ENCODE measurements at places on chromosomes 1 and 21.
A peak's percentile ranks its signal among the peaks of the same experiment; 100 is the strongest.

DNA sequence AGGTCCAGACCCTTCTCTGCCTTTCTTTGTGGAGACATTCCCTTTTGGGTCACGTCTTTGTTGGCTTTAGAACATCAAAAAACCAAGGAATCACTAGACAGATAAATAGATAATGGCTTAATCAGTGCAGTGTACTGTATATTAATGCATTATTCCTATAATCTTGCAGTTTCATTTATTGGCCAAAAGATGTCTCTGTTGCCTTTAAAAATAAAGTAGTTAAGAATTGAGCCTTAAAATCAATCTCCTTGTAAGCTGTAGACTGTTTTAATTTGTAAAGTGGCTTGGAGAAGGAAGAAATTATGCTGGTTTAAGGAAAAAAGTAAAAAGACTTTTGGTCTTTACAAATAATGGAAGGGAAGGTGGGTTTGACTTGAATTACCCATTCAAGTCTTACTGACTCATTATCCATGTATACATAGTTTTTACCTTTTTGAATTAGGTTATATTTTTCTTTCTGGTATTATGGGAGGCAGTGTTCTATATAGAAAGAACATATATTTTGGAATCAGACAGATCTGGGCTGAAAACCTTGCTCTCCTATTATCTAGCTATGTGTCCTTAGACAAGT lies 84.6 kb downstream of the VPS13D start:
- no peaks in the 10 kb centered on the region for H3K4me1 ChIP-seq
- H3K36me3 ChIP-seq = no peaks in the 10 kb centered on the region
- peak; percentile 18 for DNase-seq
- no peaks in the 10 kb centered on the region for H3K27me3 ChIP-seq
- no peak overlapping the region for H3K4me3 ChIP-seq

DNA sequence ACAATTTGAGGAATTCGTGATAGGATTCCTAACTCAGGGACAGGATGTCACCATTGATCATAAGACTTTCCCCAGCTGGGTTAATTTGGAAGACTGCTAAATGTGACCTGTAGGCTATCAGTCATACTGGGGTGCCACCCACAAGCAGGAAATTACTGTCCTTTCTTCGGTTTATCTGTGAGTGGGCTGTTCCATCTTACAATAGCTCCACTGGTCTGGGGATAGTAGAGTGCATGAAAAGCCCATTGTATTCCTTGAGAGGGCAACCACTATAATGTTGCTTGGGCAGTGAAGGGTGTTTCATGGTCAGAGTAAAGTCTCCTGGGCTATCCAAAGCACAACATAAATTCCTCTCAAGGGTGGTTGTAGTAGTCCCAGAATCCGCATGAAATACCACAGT lies 1523.0 kb upstream of the B3GALT2 start:
- H3K36me3 ChIP-seq = no peaks in the 10 kb centered on the region
- no peaks in the 10 kb centered on the region for H3K27me3 ChIP-seq

DNA sequence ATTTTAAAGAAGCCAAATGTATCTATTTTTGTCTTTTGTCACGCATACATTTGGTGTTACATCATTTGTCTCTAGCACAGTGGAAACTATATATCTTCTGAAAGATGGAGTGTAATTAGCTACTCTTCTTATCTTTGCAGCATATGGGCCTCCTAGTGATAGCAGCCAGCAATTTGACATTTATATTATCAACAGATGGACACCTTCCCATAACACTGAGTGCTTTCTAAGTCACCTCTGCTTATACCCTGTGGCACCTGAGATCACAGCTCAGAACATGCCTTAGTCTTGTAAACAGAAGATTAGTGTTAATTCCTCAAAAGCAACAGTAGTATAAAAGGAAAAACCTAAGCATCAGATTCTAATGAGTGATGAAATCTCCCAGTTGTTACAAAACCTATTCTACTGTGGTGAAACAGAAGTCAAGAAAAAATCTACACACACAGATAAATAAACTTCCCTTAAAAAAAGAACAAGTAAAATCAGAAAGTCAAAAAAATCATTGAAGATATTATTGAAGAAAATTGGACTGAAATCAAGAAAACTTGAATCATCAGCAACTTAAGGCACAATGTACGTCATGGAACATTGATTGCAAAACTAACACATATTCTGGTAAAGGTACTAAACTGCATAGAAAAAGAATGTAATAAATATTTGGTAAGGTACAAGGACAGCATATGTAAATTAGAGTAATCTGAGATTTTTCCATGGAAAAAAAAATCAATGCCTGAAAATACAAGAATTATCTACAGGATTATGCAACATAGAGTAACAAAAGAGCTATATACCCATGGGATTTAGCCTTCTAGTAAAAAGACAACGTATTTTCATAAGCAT lies 61.7 kb downstream of the KCNT2 start:
- no peak overlapping the region for H3K27ac ChIP-seq
- no peaks in the 10 kb centered on the region for H3K36me3 ChIP-seq
- H3K4me3 ChIP-seq = no peak overlapping the region
- DNase-seq = no peak

GRCh38 chr1:23426828-23427227 lies 2.3 kb upstream of the TCEA3 start:
- H3K27me3 ChIP-seq = peaks cover 36% of the 10 kb centered on the region
- no peak overlapping the region for H3K4me3 ChIP-seq
- H3K4me1 ChIP-seq = no peaks in the 10 kb centered on the region
- no peak overlapping the region for H3K27ac ChIP-seq
- no peak for DNase-seq

DNA sequence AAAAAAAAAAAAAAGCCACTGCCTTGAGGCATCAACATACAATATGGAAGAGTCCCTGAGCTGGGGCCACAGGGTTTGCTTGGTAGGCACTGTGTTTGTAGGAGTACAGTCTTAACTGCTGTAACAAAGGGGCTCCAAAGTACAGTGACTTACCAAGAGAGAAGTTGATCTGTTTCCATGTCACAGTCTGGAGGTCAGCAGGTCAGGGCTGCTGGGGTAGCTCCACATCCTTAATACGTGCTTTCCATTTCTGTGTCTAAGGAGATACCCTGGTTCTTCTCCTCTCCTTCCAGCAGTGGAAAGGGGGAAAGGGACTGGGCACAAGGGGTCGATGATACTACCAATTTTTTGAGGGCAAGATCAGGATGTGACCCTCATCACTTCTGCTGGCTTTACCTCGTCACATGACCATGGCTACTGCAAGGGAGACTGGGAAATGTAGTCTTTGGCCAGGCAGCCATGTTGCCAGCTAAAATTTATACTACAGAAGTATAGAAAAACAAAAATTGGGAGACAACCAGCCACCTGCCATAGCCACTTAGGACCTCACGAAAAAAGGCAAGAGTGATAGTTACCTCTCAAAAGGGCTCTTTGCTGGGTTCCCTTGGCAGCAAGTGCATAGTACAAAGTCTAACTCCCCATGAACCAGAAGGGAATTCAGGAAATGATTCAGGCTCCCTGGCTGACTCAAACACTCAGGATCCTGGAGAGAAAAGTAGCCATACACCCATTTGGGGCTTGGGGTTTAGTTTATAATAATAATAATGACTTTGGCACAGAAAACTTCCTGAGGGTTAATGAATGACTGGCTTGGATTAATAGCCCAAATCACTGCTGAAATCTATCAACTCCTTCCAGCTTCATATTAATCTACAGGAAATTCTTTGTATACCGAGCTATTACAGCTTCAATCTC lies 52.7 kb upstream of the ATP5PO start:
- no peak for DNase-seq
- H3K27ac ChIP-seq = no peak overlapping the region
- H3K27me3 ChIP-seq = no peaks in the 10 kb centered on the region
- H3K36me3 ChIP-seq = no peaks in the 10 kb centered on the region

- H3K36me3 ChIP-seq = no peaks in the 10 kb centered on the region
- peak; percentile 66 for DNase-seq
- H3K4me3 ChIP-seq = no peak overlapping the region
- H3K27me3 ChIP-seq = peaks cover 17% of the 10 kb centered on the region
- no peaks in the 10 kb centered on the region for H3K4me1 ChIP-seq
Observed at GRCh38 chr21:42164064-42164789, 54.7 kb upstream of the ABCG1 start.

- H3K27ac ChIP-seq = no peak overlapping the region
- no peaks in the 10 kb centered on the region for H3K36me3 ChIP-seq
- no peak overlapping the region for H3K4me3 ChIP-seq
Observed at GRCh38 chr1:15412175-15412800, 2.6 kb downstream of the EFHD2 start.

GRCh38 chr1:21868941-21869454 lies 56.9 kb downstream of the LDLRAD2 start:
- H3K27me3 ChIP-seq = no peaks in the 10 kb centered on the region
- no peak overlapping the region for H3K4me3 ChIP-seq
- H3K4me1 ChIP-seq = peaks cover 32% of the 10 kb centered on the region
- H3K27ac ChIP-seq = no peak overlapping the region

DNA sequence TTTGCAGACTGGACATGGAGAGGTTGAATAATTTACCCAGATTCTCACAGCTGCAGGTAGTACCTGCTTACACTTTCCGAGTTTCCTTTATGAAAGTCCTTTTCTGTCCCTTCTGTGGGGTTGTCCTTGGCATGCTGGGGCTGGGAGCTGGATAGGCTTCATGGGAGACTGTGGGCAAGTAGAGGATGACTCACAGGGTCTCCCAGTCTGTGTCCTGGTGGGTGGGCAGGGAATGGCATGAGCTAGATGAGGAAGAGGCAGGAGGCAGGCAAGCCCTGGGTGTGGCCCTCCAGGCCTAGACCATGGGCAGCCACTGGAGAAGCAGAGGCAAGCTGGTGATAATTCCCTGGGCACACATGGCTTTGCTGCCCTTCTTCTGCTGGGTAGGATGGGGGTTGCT lies 80.6 kb downstream of the NAV1 start:
- H3K27ac ChIP-seq = no peak overlapping the region
- H3K4me3 ChIP-seq = no peak overlapping the region
- H3K27me3 ChIP-seq = no peaks in the 10 kb centered on the region
- no peaks in the 10 kb centered on the region for H3K36me3 ChIP-seq

DNA sequence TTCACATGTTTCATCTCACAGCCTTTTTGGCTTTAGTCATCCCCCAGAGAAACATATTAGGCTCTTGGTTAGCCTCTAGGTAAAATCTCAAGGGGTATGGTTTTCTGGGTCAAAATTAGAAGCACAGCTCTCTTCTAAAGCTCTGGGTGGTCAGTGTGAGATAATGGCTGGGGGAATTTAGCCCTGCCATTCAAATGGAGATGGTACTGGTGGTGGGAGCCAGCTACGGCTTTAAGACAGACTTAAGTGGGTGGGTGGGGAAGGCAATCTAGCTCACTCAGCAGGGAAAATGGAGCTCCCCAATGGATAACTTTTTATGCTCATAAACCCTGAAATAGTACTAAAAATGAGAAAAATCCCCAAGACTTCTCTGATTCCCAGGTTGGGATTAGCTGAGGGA lies 5.7 kb downstream of the TEX38 start:
- H3K27ac ChIP-seq = no peak overlapping the region
- H3K4me3 ChIP-seq = no peak overlapping the region
- peaks cover 22% of the 10 kb centered on the region for H3K4me1 ChIP-seq
- no peaks in the 10 kb centered on the region for H3K36me3 ChIP-seq

DNA sequence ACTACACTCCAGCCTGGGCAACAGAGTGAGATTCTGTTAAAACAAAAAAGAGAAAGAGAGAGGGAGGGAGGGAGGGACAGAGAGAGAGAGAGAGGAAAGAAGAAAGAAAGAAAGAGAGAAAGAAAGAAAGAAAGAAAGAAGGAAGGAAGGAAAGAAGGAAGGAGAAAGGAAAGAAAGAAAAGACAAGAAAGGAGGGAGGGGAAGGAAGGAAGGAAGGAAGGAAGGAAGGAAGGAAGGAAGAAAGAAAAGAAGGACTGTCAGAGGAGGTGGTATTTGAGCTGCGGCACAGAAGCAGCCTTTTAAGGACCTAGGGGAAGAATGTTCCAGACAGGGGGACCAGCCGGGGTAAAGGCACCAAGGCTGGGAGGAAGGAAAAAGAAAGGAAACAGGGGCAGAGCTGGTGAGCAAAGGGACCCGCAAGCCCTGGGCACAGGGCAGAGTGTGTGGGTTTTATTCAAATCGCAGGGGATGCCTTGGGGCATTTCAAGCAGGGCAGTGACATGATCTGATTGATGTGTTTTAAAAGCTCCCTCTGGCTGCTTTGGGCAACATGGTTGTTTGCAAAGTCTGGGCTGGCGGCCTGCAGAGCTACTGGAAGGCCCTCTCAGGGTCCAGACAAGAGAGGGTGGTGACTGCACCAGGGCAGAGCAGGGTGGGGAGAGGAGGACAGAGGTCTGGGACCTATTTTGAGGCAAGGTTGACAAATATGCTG lies 176.9 kb upstream of the VAMP3 start:
- no peak overlapping the region for H3K27ac ChIP-seq
- H3K36me3 ChIP-seq = no peaks in the 10 kb centered on the region
- DNase-seq = no peak
- no peak overlapping the region for H3K4me3 ChIP-seq

Measured in MM.1S (cell line).